ENCODE measurements at places on chromosomes 3 and 15. TPM values are rescaled to one million over a fixed set of nuclear protein-coding genes. Genes with fewer than 3 reads are reported as not detected.
A peak's percentile ranks its signal among the peaks of the same experiment; 100 is the strongest.

DNA sequence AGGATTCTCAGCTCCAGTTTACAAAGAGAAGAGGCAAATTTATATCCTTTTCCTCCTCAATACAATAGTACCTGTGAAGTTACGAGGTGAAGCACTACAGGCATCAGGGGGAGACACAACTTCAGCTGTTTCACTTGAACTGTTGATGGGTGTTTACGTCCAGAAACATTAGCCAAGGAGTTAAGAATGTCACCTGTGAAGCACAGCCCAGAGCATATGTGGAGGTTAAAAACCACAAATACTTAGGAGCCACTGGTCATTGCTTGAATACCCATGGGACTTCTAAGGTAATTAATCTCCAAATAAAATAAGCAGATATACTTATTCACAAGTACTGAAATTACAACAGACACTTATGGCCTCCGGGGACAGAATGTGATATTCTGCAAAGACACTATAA, 246.5 kb downstream of the ULK4 start:
- no peak overlapping the region for H3K4me3 ChIP-seq
- no peak for DNase-seq
- H3K27me3 ChIP-seq: no peaks in the 10 kb centered on the region
- no peaks in the 10 kb centered on the region for H3K4me1 ChIP-seq
- no peaks in the 10 kb centered on the region for H3K36me3 ChIP-seq
- H3K27ac ChIP-seq: no peak overlapping the region

GRCh38 chr3:52041118-52041731, 15.1 kb downstream of the DUSP7 start:
- no peak overlapping the region for H3K4me3 ChIP-seq
- H3K4me1 ChIP-seq: peaks cover 30% of the 10 kb centered on the region
- no peaks in the 10 kb centered on the region for H3K27me3 ChIP-seq
- no peak for DNase-seq
- H3K27ac ChIP-seq: no peak overlapping the region

GRCh38 chr15:62212741-62213140, 47.7 kb upstream of the C2CD4B start:
- H3K27ac ChIP-seq: no peak overlapping the region
- no peak overlapping the region for H3K4me3 ChIP-seq
- H3K4me1 ChIP-seq: no peaks in the 10 kb centered on the region
- H3K36me3 ChIP-seq: no peaks in the 10 kb centered on the region

- H3K36me3 ChIP-seq: peaks cover 17% of the 10 kb centered on the region
- H3K27ac ChIP-seq: no peak overlapping the region
- H3K27me3 ChIP-seq: no peaks in the 10 kb centered on the region
- DNase-seq: no peak
Observed at GRCh38 chr3:94069194-94069813, 6.4 kb downstream of the NSUN3 start.

- H3K4me3 ChIP-seq: peak overlapping the region; percentile 76
- no peak for DNase-seq
- H3K27ac ChIP-seq: peak overlapping the region; percentile 87
- no peaks in the 10 kb centered on the region for H3K27me3 ChIP-seq
Observed at GRCh38 chr3:101512396-101512645, 691 bp downstream of the SENP7 start.

GRCh38 chr15:93066224-93066681, 22.8 kb downstream of the RGMA start:
- H3K27ac ChIP-seq: no peak overlapping the region
- H3K4me3 ChIP-seq: no peak overlapping the region
- no peaks in the 10 kb centered on the region for H3K4me1 ChIP-seq
- peaks cover 67% of the 10 kb centered on the region for H3K27me3 ChIP-seq
- H3K36me3 ChIP-seq: no peaks in the 10 kb centered on the region

DNA sequence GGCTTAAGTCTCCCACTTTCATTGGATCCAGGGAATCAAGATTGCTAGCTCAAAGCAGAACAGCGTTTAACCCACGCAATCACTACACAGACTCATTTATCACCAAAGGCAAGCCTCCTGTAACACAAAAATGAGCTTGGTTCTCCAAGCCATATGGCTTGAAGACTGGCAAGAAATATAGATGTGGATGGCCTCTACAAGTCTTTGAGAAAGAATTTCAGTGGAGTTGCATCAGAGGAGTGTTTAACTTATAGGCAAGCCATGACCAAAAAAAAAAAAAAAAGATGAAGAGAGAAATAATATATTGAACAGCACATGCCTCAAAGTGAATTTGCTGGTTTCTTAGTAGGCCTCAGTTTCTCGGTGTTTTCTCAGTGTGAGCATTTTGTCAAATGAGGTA, 27.3 kb downstream of the PDZRN3 start:
- no peaks in the 10 kb centered on the region for H3K36me3 ChIP-seq
- no peak for DNase-seq
- no peaks in the 10 kb centered on the region for H3K27me3 ChIP-seq
- H3K4me1 ChIP-seq: no peaks in the 10 kb centered on the region
- no peak overlapping the region for H3K4me3 ChIP-seq

DNA sequence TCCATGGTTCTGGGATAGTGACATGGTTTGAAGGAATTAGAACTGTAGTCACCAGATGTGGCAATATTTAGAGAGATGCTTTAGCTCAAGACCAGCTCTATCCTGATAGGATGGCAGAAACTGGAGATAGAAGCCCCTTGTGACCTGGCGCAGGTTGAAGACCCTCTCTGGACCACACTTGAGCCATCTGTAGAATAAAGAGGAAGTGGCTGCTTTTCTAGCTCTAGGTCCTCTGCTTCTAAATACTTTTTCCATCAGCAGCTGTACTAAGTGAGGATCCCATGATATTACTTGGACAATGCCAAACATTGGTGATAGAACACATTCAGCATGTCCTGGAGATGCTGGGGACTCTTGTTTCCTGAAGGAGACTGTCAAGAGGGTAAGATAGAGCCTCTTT, 172.6 kb downstream of the PDCD6IP start:
- no peak for DNase-seq
- H3K4me3 ChIP-seq: no peak overlapping the region
- no peak overlapping the region for H3K27ac ChIP-seq
- no peaks in the 10 kb centered on the region for H3K27me3 ChIP-seq

- no peak overlapping the region for H3K27ac ChIP-seq
- H3K4me3 ChIP-seq: no peak overlapping the region
- no peak for DNase-seq
- no peaks in the 10 kb centered on the region for H3K36me3 ChIP-seq
Observed at GRCh38 chr3:123536153-123536895, 48.5 kb downstream of the HACD2 start.

Gene SCAANT1
- total RNA-seq: not detected

Gene ROPN1
- total RNA-seq: not detected

Gene MEGF11
- total RNA-seq: not detected

Gene LYZL4
- total RNA-seq: not detected

Gene RETNLB
- not detected for total RNA-seq

Gene CLCN2
- total RNA-seq: 13.5 TPM

Gene SCN11A
- total RNA-seq: not detected

Gene CCDC54
- not detected for total RNA-seq

Measured in K562 (cell line).